ENCODE measurements at places on chromosomes 5 and 9.
A peak's percentile ranks its signal among the peaks of the same experiment; 100 is the strongest.

DNA sequence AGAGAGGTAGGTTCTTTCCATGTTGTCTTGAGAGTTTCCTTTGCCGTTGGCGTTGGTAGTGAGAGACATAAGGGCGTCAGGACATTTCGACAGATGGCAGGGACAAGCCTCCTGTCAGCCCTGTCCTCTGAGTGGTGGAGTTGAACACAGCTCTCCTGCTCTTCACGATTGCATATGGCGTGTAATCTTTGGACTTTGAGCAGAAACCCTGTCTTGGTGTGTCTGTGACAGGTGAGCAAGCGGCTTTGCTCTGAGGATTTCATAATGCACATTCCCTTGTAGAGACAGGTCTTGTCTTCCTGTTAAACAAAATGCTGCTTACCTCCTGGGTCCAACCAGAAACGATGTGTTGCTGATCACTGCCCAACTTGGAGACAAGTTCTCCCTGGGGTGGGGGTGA, 146.5 kb downstream of the NXNL2 start:
- DNase-seq: no peak

DNA sequence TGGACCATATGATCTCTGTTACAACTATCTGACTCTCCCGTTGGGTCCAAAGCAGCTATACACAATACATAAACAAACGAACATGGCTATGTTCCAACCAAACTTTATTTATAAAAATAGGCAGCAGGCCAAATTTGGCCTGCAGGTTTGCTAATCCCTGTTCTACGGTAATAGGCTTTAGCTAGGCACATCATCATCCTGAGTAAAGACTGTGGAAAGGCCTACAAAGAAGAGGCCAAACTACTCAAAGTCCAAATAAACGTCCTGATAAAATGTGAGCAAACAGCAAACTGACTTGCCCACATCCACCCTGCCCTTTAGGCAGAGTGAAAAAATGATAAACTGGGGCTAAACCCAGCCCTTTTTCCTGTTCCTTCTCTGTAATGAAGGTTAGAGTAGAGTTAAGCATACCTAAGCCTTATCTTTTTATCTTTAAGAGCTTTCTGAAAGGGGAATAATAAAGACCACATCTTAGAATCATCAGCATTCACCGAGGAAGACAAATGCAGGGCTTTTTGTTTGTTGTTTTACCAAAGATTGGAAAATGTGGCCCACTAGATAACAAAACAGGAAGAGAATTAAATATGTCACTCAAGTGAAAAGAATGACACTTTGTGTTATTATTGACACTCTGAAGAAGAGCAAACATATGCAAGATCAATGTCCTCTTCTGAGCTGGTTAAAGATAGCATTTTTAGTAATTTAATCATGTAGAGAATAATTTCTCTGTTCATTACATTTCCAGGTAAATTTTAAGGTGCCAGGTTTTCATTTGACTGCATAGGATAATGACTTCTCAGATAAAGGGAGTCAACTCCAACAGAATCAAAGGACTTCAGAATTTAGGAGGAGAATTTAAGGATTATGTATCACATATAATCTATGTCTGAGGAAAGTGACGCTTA, 160.0 kb upstream of the GNA14 start:
- no peak for DNase-seq

- no peak for DNase-seq
Observed at GRCh38 chr5:11289733-11290132, 528.7 kb upstream of the DAP start.

DNA sequence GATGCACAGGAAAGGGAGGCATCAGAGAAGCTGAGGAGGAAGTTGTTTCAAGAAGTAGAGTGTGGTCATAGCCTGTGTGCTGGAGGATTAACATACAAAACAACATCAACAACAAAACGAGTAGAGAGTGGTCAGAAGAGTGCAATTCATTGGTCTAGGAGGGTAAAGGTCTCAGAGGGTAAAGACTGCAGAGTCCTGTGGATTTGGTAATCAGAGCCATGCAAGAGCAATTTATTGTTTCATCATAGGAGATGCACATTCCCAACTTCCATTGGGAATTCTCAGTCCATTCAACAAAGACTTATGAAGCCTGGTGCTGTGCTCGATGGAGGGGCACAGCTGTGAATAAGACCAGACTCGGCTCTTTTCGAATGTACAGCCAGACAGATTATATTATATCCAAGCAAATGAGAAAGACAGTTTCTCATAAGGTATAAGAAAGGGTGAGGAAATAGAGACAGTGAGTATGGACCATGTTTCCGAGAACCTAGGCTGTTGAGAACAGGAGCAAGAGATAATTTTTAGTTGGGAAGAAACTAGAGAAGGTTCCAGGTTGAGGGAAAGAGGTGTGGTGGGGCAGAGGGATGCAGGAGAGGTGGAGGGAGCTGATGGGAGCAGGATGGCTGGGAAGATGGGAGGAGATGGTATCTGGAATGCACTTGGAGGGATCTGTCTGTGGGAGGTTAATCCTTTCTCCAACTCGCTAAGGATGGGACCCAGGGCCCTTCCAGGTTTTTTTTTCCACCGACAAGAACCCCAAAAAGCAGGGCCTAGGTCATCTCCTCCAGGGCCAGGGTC, 7.9 kb upstream of the MYORG start:
- DNase-seq: no peak

GRCh38 chr5:151448038-151448985, 909 bp downstream of the SLC36A1 start:
- DNase-seq: peak; percentile 11

DNA sequence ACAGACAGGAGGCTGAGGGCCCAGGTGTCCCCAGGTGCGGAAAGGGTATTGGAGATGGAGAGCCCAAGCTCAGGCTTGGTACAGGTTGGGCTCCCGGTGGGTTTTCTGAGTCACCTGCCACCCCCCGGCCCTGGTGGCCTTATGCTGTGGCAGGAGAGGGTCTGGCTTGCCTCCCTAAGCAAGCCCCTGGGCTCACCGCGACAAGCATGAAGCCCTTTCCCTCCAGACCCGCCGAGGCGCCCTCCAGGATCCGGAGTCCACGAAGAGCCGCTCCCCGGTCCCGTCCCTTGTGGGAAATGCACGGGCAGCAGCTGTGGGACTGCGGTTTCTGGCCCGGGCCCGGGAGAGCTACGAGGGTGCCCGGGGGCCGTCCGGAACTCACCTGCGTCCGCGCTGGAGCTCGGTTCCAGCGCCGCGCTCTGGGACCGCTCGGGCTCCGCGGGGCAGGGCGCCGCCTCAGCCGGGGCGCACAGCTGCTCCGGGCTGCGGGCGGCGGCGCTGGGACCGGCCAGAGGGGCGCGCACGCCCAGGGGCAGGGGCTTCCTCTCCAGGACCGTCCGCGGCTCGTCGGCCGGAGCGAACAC, 757 bp downstream of the SAPCD2 start:
- no peak for DNase-seq

DNA sequence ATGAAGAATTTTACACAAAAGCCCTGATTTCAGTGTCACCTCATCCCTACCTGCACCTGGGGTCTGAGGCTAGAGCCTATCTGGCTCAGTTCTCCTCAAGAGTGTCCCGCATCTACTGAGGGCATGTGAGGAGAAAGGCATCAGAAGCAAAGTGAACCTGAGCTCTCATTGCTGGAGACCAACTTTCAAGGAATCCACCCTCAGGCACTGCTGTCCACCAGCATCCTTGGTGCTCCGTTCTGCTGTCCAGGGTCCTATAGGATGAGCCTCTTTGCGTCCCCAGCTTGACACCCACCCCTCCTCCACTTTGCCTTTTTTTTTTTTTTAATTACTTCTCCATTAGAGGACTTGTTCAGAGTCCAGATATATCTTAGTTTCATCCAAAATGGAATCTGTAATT, 49.5 kb downstream of the CAMSAP1 start:
- no peak for DNase-seq

DNA sequence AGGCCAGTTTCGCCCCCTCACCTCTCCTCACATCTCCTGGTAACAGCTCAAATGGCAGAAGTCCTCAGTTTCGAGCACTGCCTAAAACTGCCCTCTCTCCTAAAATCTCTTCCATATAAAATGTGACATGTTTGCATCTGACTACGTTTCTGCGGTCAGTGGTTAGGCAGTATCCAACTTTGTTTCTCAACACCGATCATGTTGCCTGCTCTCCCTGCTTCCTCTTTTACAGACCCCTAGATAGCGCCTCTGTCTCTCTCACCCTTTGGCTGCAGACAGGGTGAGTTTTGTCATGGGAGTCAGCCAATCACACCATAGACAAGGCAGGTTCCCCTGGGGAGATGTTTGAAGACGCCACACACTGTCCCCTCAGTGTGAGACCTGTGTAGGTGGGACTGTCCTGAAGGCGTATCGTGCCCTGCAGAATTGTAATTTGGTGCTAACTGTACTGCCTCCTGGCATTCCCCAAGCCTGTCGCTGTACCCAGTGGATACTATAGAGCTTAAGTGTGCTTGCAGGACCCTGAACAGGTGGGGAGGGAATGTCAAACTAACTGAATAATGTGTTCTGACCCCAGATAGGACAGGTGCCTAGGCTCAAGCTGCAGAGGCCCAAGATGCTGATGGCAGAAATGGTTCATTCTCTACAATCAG, 1.1 kb downstream of the HEXB start:
- no peak for DNase-seq

GRCh38 chr5:133713209-133713608, 100.9 kb upstream of the FSTL4 start:
- no peak for DNase-seq

GRCh38 chr9:33430942-33431341, 16.5 kb downstream of the AQP3 start:
- no peak for DNase-seq

DNA sequence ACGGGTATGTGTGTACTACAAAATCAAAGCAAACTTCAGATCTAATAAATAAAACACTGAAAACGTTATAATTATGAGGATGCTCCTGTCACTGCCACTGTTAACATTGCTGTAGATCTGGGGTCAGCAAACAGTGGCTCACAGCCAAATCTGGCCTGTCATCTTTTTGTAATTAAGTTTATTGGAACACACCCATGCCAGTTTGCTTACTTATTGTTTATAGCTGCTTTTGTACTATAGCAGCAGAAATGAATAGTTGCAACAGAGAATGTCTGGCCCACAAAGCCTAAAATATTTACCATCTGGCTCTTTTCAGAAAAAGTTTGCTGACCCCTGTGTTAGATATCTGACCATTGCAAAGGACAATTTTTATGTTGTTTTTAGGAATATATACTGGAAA, 32.1 kb downstream of the PRRC1 start:
- no peak for DNase-seq

DNA sequence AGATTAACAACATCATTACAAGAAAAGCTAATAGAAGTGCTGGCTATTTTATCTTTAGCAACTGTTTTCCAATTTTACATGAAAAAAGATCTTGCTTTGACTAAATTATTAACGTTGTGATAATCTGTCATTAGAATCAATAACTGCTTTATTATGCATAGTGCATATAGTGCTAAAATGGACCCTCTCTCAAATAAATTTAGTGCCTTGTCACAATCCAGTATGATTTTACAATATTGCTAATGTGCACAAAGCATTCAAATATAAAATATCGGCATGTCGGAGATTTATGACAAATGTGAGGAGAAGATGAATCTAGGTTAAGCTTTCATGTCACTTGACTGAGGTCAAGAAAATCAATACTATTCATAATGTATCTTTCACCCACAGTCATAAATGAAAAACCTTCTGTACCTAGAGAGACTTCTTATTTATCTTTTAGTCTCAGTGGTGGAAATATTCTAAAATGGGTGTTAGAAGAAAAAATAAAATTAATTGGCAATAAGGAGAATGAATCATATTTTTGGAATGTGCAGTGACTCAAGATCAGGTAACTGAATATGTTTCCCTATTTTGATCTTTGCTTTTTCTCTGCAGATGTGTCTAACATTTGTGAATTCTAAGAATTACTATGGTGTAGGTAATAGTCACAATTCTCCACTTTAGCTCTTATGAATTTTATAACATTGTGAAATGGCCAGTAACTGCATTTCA, 672.9 kb upstream of the GRAMD2B start:
- DNase-seq: no peak

- DNase-seq: no peak
Observed at GRCh38 chr5:38059876-38060275, 198.5 kb upstream of the EGFLAM start.

- DNase-seq: no peak
Observed at GRCh38 chr9:136854113-136854841, 2.1 kb downstream of the MAMDC4 start.

GRCh38 chr9:104817437-104817836, 53.5 kb downstream of the NIPSNAP3B start:
- no peak for DNase-seq

DNA sequence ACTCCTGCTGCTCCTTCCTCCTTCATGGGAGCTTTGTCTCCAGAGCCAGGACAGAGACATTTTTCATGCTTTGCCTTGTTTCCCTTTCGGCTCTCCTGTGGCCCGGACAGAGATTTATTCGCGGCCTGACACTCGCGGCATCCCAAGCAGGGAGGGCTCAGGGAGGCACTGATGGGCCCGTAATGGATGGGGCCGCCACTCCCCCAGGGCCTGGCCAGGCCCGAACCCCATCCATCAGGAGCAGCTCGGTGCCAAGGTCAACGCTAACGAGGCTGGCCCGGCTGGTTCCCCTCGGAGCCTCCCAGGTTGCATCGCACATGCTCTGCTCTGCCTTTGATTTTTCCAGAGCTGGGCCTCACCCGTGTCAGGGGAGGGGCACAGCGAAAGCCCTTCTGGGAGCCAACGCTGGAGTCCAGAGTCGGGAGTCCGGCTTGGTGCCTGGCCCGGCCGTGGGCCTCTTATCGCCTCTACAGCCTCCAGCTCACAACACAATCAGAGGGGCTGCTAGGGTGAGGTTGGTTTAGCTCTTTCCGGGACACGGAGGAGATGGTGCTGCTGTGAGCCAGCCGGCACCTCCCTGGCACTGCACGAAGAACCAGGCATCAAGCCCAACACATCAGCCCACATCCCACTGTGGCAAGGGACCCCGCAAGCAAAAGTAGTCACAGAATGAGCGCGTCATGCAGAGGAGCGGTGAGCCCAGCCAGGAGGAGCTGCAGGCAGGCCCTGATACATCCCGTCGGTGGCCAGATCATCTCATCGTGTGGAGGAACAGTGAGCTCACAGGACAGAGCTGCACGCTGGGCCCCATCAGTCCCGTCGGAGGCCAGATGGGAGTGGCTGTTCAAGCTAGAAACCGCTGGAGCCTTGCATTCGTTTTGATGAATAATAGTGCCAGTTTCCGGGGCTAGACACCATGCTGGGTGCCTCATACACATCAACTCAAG, 72.2 kb upstream of the BARHL1 start:
- no peak for DNase-seq

- DNase-seq: no peak
Observed at GRCh38 chr9:79256691-79257213, 315.0 kb upstream of the TLE4 start.

GRCh38 chr9:113519426-113520108, 56.0 kb downstream of the RGS3 start:
- no peak for DNase-seq

DNA sequence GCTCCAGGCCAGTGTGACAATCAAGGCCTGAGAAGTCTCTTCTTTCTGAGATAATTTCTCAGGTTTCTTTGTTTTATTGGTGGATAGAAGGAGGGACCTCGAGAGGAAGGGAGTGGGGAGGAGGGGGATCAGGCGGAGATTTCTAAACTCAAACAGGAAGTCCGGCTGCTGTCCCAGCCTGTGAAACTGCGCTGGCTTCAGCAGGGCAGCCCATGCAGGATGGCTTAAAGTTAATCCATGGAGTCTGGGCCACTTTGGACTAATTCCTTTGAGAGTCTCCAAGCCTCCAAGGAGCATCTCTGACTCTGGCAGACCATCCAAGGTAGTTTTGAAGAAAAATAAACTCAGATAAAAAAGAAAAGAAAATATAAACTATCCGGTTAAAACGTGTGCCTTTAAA, 378.5 kb downstream of the MLLT3 start:
- DNase-seq: no peak

All from T-cell (primary cell).